Endothelial cell of umbilical vein (primary cell): ENCODE measurements at places on chromosomes 3 and 15.
A peak's percentile ranks its signal among the peaks of the same experiment; 100 is the strongest.

DNA sequence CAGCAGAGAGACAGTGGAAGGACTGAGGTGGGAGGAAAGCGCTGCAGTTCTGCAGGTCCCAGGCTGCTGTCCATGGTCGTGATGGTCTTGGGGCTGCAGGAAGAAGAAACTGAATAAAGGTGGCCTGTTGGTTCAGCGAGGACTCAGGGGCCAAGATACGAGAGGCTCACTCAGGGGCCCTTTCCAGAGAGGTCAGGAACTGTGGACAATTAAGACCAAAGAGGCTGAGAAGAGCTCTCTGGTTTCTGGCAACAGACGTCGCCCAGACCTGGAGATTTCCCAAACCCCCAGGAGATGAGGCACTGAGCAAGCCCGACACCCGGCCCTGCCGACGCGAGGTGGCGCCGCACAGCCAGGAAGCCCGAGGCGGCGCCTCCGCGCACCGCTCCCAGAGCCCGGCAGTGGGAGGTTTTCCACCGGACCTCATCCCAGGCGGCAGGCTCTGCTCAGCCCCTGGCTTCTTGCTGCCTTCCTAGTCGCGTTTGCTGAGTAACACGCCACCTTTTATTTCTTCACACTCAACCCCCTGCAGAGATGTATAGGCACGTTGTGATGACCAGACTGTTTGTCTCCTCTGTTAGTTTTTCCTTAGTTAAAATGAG lies 56.4 kb upstream of the ARRDC4 start:
- H3K27me3 ChIP-seq: peaks cover 4% of the 10 kb centered on the region
- H3K27ac ChIP-seq: no peak overlapping the region
- peak; percentile 39 for DNase-seq
- H3K4me3 ChIP-seq: no peak overlapping the region
- H3K36me3 ChIP-seq: no peaks in the 10 kb centered on the region
- H3K4me1 ChIP-seq: no peaks in the 10 kb centered on the region

DNA sequence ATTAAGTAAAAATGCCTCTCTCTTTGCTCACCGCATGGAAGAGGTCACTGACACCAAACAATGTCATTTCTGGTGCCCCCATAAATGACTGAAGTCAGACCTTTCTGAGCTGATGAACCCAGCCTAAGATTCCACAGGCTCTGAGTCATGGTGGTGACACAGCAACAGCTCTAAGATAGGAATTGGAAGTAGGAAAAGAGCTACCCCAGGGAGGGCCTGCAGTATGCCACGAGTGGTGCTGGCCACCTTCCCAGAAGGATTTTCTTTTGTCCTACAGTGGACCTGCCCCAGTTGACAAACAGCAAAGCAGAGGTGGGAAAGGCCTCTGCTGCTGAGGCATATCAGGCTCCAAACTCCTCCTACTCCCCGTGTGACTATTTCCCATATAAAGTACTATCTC lies 208.1 kb downstream of the MINAR1 start:
- peak; percentile 74 for DNase-seq
- H3K4me3 ChIP-seq: no peak overlapping the region
- no peaks in the 10 kb centered on the region for H3K27me3 ChIP-seq
- H3K4me1 ChIP-seq: peaks cover 33% of the 10 kb centered on the region

DNA sequence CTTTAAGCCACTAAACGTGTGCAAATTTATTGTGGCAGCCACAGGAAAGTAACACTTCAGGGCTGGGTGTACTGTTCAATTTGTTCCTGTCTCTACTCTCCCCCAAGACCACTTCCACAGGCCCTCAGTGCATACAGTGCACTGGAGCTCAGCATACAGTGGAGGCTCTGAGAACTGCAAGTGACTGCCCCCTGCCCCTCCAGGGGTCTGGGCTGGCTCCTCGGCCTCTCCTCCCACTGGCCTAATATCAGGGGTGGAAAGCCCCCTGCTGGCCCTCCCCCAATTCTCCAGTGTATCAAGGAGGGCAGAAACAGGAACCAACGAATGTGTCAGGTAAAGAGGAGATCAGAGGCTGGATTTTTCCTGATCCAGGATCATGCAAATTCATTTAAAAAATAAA lies 19.9 kb upstream of the HEG1 start:
- no peak overlapping the region for H3K27ac ChIP-seq
- no peak overlapping the region for H3K4me3 ChIP-seq
- no peak for DNase-seq
- H3K27me3 ChIP-seq: no peaks in the 10 kb centered on the region

- peaks cover 8% of the 10 kb centered on the region for H3K27me3 ChIP-seq
- no peaks in the 10 kb centered on the region for H3K36me3 ChIP-seq
- DNase-seq: no peak
- H3K27ac ChIP-seq: no peak overlapping the region
These were observed 41.9 kb upstream of the SPESP1 start for GRCh38 chr15:68888419-68888818.

- H3K36me3 ChIP-seq: peaks cover 3% of the 10 kb centered on the region
- no peak overlapping the region for H3K27ac ChIP-seq
- H3K4me1 ChIP-seq: no peaks in the 10 kb centered on the region
- H3K27me3 ChIP-seq: no peaks in the 10 kb centered on the region
These were observed 17.6 kb upstream of the TM2D3 start for GRCh38 chr15:101669744-101670143.

GRCh38 chr3:72191209-72191960 lies 406.4 kb upstream of the PROK2 start:
- no peak overlapping the region for H3K4me3 ChIP-seq
- H3K4me1 ChIP-seq: peaks cover 4% of the 10 kb centered on the region
- peaks cover 3% of the 10 kb centered on the region for H3K27me3 ChIP-seq
- DNase-seq: no peak
- no peak overlapping the region for H3K27ac ChIP-seq

- no peak for DNase-seq
- H3K4me1 ChIP-seq: no peaks in the 10 kb centered on the region
- no peaks in the 10 kb centered on the region for H3K27me3 ChIP-seq
- H3K36me3 ChIP-seq: no peaks in the 10 kb centered on the region
These were observed 140.0 kb downstream of the PLOD2 start for GRCh38 chr3:146020969-146021368.

DNA sequence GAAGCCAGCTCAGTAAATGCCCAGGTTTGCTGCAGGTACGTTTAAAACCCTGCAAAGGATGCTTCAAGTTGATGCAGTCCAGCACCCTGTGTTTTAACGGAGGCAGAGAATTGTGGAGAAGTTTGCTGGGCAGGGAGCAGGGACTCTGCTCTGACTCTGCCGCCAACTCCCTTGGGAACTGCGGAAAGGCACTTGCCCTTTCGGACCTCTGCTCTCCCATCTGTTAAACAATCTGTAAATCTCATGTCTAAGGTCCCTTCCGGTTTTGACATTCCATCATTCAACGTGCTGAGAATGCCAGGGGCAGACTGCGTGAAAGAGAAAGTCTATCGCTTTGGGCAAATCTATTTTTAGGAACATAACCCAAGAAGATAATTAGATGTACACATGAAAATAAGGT lies 184.5 kb downstream of the OPA1 start:
- DNase-seq: no peak
- no peak overlapping the region for H3K27ac ChIP-seq
- H3K4me3 ChIP-seq: no peak overlapping the region

DNA sequence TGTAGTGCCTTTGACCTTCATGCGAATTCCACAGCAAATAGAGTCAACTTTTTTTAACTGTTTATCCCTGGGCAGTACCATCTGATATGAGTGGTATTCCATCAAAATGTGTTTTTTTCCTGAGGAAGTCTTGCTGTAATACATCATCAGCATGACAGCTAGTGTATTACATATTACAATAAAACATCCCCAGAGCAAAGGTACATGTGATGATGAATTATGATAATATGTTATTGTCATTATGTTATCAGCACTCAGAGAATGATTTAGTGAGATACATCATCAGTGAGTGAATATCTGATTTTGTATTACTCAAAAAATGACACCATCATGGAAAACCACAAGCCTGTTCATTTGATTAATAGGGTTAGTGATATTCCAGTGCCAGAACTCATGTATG lies 69.7 kb upstream of the ARL6 start:
- H3K4me1 ChIP-seq: no peaks in the 10 kb centered on the region
- H3K27ac ChIP-seq: no peak overlapping the region
- H3K27me3 ChIP-seq: no peaks in the 10 kb centered on the region
- no peaks in the 10 kb centered on the region for H3K36me3 ChIP-seq
- DNase-seq: no peak

- no peak overlapping the region for H3K4me3 ChIP-seq
- H3K27ac ChIP-seq: no peak overlapping the region
- no peaks in the 10 kb centered on the region for H3K36me3 ChIP-seq
- no peaks in the 10 kb centered on the region for H3K27me3 ChIP-seq
- DNase-seq: no peak
- H3K4me1 ChIP-seq: no peaks in the 10 kb centered on the region
These were observed 68.7 kb upstream of the ADPGK start for GRCh38 chr15:72852273-72852672.

DNA sequence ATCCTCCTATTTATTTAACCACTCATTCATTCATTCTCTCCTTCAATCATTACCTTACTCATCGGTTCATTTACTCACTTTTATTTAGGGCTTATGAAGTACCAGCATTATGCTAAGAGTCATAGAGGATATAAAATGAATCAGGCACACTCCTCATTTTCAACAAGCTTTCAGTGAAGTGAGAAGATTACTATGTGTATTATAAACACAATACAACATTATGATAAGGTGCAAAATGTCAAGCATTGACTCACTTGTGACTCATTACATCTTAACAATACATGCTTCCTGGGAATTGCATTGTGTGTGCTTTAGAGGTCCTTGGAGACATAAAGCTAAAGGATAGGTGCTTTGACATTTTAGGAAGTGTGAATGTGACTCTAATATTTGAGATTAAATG lies 60.4 kb downstream of the PLAAT1 start:
- H3K4me3 ChIP-seq: no peak overlapping the region
- H3K27ac ChIP-seq: no peak overlapping the region
- H3K27me3 ChIP-seq: no peaks in the 10 kb centered on the region
- H3K4me1 ChIP-seq: peaks cover 8% of the 10 kb centered on the region

DNA sequence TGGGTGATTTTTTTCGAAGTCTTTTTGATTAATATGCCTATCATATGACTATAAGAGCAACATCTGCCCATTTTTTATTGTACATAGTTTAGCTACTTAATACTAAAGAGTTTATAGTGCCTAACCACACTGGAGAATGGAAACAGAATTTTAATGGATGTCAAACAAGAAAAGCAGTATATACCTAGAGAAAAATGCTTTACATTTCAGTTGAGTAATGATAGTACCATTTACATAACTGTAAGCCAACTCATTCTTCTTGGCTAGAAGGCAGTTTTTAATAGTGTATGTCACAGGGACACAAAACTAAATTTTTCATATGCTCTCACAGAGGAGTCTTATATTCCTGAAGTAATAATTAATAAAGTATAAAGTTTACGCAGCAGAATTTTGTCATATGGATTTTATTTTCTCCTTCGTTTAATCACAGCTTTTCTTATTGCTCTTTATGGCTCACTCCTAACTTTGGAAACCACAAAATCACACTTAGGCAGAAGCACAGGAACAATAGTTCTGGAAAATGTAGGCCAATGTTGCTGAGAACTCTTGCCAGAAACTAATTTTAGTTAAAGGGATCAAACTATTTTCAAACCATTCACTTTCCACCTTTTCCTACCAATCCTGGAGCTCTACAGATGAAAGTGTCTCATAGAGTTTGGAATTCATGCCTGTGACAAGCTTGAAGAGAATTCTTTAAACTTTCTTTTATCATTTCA lies 243.6 kb downstream of the ZIC1 start:
- no peak overlapping the region for H3K27ac ChIP-seq
- DNase-seq: no peak
- H3K27me3 ChIP-seq: no peaks in the 10 kb centered on the region
- no peak overlapping the region for H3K4me3 ChIP-seq
- H3K36me3 ChIP-seq: no peaks in the 10 kb centered on the region

GRCh38 chr15:60784483-60785254 lies 305.7 kb upstream of the ICE2 start:
- no peaks in the 10 kb centered on the region for H3K36me3 ChIP-seq
- H3K27ac ChIP-seq: no peak overlapping the region
- H3K4me1 ChIP-seq: no peaks in the 10 kb centered on the region
- no peak overlapping the region for H3K4me3 ChIP-seq

DNA sequence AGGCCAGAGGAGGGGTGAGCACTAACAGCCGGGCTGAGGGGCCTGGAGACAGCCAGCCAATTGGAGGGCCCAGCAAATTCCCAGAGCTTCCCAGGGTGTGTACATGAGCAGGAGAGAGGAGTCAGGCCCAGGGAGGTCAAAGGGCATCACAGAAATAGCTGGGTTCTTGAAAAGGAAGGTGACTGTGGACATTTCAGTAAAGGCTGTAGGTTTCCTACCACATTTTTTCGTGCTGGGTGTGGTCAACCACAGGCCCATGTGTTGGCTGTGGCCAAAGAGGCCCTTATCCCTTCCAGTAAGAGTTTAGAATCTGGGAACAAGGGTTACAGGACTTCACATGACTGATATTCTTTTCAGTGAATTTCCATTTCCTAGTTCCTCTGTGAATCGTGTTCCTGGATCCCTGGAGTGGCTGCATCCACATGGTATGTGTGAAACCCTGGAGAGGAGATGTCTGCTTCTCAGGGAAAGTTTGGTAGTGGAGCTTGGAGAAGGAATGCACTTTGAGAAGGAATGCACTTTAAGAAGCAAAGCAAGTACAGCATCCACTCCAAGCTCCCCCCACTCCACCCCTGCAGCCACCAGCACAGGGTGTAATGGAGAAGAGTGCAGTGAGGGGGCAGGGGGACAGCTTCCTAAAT lies 73.2 kb upstream of the HEG1 start:
- H3K36me3 ChIP-seq: no peaks in the 10 kb centered on the region
- no peaks in the 10 kb centered on the region for H3K27me3 ChIP-seq
- no peak for DNase-seq
- H3K4me1 ChIP-seq: peaks cover 3% of the 10 kb centered on the region

DNA sequence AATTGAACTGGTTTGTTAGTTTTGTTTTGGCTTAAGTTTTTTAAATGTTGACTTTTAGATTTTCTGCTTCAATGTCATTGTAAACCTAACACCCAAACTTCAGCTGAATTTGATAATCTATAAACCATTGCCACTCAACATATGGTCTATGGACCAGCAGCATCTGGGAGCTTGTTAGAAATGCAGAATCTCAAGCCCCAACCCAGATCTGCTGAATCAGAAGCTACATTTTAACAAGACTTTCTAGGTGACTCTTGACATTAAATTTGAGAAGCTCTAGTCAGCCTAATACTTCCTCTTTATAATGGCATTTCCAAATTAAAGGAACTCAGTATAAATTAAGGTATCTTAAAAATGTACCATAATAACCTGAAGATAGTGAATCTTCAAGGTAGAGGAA lies 96.5 kb upstream of the THRB start:
- DNase-seq: no peak
- H3K36me3 ChIP-seq: no peaks in the 10 kb centered on the region
- H3K4me1 ChIP-seq: peaks cover 37% of the 10 kb centered on the region
- H3K27ac ChIP-seq: no peak overlapping the region

- H3K27me3 ChIP-seq: no peaks in the 10 kb centered on the region
- peaks cover 16% of the 10 kb centered on the region for H3K4me1 ChIP-seq
- peak within 1 kb of the TSS; percentile 50 for H3K27ac ChIP-seq
- peak within 1 kb of the TSS; percentile 97 for H3K4me3 ChIP-seq
- H3K36me3 ChIP-seq: no peaks in the 10 kb centered on the region
These were observed at the start of gene PLCL2 for GRCh38 chr3:16884748-16885592. TSS of gene PLCL2 (plus strand) at chr3:16884955. CDS start at chr3:16885040, 85 bp downstream.
